ENCODE measurements at places on chromosomes 7 and 10. TPM values are rescaled to one million over a fixed set of nuclear protein-coding genes. Genes with fewer than 3 reads are reported as not detected.

DNA sequence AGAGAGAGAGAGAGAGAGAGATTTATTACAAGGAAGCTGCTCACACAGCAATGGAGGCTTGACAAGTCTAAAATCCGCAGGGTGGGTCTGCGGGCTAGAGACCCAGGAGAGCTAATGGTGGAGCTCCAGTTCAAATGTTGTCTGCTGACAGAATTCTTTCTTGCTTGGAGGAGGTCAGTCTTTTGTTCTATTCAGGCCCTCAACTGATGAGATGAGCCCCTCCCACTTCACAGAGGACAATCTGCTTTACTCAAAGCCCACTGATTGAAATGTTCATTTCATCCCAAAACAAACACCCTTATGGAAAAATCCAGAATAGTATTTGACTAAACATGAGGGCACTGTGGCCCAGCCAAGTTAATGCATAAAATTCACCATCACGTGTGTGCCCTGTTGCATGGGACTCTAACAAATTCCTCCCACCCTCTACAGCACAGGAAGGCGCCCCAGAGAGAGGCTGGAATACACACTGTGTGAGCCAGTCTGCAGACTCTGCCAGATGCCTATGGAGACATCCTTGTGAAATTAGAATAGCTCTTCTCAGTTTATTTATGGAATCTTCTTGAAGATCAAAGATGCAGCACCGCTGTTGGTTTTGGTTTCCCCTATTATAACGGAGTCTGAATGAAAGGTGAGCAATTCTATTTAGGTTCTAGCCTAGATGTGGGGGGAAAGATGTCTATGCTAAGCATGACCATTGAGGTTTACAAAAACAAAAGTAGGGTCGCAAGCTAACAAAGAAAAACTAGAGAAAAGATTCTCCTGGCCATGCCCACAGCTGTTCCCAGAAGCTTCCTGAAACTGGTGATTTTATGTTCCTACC is 123.0 kb upstream of the SFMBT2 start:
- DNase-seq = no peak

DNA sequence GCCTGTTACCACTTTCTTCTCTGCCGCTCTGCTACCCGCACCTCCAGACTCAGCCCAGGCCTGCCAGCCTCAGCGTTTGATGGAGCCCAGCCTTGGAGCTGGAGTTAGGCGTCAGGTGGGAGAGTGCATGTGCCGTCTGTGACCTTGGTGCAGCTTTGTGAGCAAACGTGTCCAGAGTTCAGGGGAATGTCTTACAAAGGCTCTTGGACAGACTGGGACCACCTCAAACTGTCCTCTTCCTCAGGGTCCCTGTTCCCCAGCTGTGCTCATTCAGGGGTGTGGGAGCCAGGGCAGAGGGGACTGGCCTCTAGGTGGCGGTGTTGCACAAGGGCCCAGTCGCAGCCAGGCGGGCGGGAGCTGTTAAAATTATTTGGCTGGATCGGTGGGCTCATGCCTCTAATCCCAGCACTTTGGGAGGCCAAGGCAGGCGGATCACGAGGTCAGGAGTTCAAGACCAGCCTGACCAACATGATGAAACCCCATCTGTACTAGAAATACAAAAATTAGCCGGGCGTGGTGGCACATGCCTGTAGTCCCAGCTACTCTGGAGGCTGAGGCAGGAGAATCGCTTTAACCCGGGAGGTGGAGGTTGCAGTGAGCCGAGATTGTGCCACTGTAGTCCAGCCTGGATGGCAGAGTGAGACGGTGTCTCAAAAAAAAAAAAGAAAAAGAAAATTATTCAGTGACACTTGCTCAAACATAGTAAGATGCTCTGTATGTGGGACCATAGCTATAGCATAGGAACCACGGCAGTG is 89.2 kb downstream of the ADCY1 start:
- no peak for DNase-seq

- no peak for DNase-seq
These were observed 185.0 kb downstream of the TCERG1L start for GRCh38 chr10:131126321-131127137.

Gene AS3MT
- 2.5 TPM for total RNA-seq

Gene TSPAN33
- 13.3 TPM for total RNA-seq

- peak; percentile 69 for DNase-seq
These were observed 10.7 kb downstream of the AMZ1 start for GRCh38 chr7:2698581-2699288.
